ENCODE measurements at places on chromosomes 2 and 18.

DNA sequence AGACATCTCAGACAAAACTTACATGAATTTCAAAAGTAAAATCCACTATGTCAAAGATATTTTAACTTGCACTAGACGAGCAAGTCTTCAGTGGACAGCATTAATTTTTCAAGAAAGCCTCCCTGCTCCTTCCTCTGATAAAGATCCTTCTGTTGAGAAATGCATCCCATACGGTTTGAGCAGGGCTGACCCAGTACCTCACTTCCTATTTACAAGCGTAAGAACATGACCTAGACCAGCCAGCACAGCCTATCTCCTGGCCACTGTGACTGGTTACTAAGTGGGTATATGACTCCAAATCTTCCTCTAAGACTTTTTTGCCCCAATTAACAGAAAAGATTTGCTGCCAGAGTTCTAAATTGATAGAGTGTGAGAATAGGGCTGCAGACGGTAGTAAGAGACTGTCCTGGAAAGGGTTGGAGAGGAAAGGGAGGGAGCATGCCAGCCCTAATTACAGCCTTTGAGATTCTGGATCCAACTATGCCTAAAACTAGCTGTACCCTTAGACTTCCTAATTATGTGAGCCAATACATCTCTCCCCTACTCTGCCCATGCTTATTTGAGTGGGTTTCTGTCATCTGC, 108.4 kb downstream of the PRELID3A start:
- DNase-seq, result no peak

- no peak for DNase-seq
Measured at GRCh38 chr2:111121028-111121827, 514 bp downstream of the BCL2L11 start.

GRCh38 chr2:160910681-160911080, 249.5 kb upstream of the TANK start:
- peak; percentile 90 for DNase-seq

GRCh38 chr2:232315049-232315922, 63.3 kb upstream of the ALPP start:
- peak; percentile 81 for DNase-seq

- no peak for DNase-seq
Measured at GRCh38 chr18:35157181-35157580, 83.7 kb upstream of the ZNF397 start.

GRCh38 chr2:120625865-120626560, 109.7 kb upstream of the GLI2 start:
- no peak for DNase-seq

DNA sequence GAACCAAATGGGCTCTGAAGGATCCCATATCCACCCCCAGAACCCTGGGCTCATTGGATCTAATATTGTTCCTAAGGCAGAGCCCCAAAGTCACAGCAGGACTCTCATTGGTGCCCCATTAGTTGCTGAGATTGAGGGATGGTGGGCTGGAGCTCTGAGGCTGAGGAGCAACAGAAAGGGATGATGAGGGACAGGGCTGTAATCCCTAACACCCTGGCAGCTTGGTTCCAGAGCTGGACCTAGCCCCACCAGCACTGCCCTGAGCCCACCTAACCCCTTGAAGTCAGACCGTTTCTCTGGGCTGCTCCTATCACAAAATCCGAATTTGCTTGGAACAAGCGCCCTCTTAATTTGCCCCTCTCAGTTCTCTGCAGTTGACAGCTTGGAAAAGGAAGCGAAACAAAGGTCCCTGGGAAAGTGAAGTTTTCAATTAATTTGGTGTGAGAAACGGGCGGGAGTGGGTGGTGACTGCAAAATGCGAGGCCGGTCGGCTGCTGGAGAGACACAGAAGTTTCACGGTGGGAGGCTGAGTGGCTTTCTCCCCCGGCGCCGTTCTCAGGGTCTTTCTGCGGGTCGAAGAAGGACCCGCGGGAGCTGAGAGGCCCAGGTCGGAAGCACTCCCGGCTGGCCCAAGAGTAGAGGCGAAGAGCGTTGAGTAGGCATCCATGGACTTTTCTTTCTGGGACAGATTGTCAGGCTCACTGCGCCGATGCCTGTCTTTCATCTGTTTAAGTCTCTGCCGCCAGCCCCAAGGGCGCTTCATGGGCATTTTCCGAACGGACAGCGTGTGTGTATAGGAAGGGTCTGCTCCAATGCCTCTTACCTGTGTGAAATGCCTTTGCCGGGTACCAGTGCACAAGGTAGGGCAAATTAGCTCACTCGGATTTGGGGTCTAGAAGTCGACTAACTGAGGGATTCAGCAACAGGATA, 927 bp upstream of the HOXD13 start:
- no peak for DNase-seq

GRCh38 chr2:39511219-39511604, 74.1 kb upstream of the MAP4K3 start:
- no peak for DNase-seq

DNA sequence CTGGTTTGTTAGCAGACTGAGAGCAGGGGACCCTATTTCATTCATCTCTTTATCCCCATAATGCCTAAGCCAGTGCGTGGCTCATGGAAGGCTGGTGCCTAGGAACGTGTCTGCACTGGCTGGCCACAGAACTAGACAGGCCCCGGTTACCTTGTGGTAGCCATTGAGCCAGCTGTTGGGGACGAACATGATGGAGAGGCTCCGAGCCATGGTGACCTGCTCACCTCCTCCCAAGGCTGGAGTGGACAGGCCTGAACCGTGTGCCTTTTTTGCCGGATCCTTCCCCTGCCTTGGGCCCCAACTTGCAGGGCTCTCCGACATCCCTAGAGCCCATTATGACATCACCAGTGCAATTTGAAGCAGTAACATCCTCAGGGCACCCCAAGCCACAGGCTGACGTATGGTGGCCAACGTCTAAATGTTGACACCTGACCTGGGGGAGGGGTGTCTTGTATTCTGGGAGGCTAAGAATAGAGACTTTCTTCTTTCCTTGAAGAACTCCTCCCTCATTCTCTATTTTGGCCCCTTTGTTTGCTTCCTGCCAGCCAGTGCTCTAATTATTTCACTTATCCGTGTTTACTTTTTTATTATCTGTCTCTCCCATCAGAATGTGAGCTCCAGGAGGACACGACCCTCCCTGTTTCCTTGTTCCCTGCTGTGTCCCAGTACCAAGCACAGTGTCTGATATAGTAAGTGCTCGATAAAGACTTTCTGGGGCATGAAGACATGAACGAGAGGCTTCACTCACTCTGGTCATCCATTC, 12.2 kb upstream of the DNPEP start:
- DNase-seq, result no peak

- DNase-seq, result no peak
Measured at GRCh38 chr2:151083856-151084795, 177.5 kb downstream of the RBM43 start.

- no peak for DNase-seq
Measured at GRCh38 chr2:25504266-25504665, 162.5 kb upstream of the DNMT3A start.

- DNase-seq, result no peak
Measured at GRCh38 chr2:83481436-83481835, 977.6 kb downstream of the SUCLG1 start.

- no peak for DNase-seq
Measured at GRCh38 chr2:213537579-213537978, 253.3 kb downstream of the SPAG16 start.

DNA sequence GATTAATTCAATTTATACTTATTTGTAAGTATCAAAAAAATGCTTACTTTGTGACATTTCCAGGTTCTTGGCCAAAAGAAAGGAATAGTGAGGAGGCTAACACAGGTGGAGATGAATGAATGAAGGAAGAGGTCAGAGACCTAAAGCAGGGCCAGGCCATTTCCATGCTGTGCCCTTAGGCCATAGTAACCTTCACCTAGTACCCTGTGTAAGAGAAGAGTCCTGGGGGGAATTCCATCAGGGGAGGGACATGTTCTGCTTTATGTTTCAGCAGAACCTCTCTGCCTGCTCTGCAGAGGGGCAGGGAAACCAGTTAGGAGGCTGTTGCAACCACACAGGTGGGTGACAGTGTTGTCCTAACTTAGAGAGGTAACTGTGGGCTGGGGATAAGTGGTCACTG, 204.2 kb upstream of the CDH20 start:
- no peak for DNase-seq

DNA sequence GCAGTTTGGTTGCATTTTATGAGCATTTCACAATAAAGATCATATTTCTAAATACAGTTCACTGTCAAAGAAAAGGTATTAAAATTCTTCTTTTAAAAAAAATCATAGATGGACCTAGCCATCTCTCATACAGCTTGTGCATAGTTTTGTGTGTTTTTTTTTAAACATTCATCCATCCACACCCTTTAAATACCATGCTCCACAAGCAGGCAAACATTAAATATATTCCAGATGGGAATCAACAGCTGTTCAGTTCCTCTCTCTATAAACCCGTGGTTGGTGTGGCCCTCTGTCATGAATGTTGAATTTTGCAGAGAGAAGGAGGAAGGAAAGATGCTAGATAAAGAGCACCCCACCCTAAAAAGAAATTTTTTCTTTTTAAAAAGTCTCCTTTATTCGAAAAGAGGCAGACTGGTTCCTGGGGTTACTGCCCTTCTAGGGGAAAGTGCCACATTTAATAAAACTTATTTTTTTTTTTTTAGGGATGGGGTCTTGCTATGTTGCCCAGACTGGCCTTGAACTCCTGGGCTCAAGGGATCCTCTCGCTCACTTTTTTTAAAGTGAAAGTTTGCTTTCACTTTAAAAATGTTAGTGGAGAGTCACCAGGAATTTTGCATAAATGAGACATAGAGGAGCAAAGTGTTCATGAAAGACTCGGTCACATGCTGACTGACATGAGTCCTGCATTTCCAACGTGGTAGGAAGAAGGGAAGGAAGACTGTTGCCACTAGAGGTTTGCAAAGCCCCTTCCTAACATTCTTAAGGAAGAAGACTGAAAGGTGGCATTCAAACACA, 73.9 kb upstream of the LMAN1 start:
- peak; percentile 44 for DNase-seq

GRCh38 chr2:83900862-83901261, 558.2 kb downstream of the SUCLG1 start:
- DNase-seq, result no peak

DNA sequence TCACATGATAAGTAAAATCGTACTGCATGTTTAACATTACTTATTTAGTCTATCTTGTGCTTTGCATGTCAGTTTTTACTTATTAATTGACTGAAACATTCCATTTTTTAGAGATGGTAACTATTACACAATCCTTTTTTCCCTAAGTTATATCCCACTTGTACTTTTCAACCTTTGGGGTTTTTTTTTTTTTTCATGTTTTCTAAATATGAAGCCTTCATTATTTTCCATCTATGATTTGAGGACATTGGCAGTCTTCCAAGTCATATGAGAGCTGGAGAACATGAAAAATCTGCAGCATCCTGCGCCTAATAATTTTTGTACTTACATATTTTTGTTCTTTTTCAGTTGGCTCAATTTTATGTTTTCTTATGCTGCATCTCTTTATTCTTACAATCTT, 113.9 kb downstream of the MYO1B start:
- no peak for DNase-seq

- DNase-seq, result peak; percentile 14
Measured at GRCh38 chr2:104388296-104388695, 465.6 kb upstream of the POU3F3 start.

GRCh38 chr2:148978706-148979105, 59.8 kb upstream of the LYPD6B start:
- peak; percentile 49 for DNase-seq

DNA sequence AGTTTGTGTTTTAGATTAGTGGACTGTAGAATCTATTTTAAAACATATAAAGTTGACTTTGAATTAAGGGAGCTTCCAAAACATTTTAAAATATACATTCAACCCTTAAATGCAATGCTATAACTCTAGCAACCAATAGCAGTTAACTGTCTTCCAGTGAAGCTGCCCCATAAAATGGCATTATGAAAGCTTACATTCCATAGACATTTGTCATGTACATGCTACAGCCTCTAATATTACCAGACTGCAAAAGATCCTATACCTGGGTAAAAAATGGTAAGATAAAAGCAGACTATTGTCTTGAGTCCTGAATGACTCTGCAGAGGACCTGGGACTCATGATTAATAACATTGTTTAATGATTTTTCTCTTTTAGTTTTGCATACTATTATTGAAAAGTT, 489.4 kb downstream of the LRP1B start:
- peak; percentile 2 for DNase-seq

- no peak for DNase-seq
Measured at GRCh38 chr2:28828382-28828781, 17.7 kb downstream of the SPDYA start.

- DNase-seq, result no peak
Measured at GRCh38 chr2:235026649-235027557, 75.1 kb downstream of the SH3BP4 start.

DNA sequence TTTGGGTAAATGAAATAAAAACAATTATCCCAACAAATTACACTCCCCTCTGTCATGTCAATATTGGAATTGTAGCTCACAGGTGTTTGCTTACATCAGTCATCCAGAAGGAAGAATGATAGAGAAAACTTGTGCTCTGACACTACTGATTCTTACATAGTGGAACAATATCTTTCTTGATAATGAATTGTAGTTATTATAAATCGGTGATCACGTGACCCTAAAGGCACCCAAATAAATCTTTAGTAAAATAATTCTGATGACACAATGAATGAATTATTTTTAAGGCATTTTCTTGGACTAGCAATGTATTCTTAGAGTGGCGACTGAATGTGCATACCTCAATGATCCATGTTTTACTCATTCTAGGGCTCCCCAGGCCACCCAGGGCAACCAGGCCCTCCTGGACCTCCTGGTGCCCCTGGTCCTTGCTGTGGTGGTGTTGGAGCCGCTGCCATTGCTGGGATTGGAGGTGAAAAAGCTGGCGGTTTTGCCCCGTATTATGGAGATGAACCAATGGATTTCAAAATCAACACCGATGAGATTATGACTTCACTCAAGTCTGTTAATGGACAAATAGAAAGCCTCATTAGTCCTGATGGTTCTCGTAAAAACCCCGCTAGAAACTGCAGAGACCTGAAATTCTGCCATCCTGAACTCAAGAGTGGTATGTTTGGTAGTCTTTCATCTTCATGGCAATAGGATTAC, 34.5 kb downstream of the COL3A1 start:
- no peak for DNase-seq

- no peak for DNase-seq
Measured at GRCh38 chr2:32342801-32343200, 14.0 kb upstream of the BIRC6 start.

DNA sequence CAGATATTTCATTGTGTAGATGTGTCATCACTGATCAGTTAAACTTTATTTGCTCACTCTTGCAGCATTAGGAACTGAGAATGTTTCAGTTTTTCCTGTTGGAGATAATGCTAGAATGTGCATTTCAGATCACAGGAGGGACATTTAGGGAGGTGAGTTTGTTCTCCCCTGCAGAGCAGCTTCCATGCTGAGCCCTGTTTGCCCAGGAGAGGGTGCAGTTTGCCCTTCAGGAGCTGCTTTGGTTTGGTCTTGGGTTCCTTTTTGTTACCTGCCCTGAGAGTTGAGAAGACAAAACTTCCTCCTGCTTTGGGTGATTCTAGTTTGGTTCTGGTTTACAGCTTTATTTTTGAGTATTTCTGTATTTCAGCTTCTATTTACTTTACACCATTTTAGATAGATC, 49.9 kb downstream of the DGKD start:
- DNase-seq, result no peak

Measured in fibroblast of gingiva (primary cell).